ENCODE measurements at places on chromosomes 5 and 9. TPM values are rescaled to one million over a fixed set of nuclear protein-coding genes. Genes with fewer than 3 reads are reported as not detected.

The TRIP13 gene
- 1.3 TPM for total RNA-seq

GRCh38 chr9:133994353-133995011 is 2.4 kb upstream of the VAV2 start:
- peak; percentile 84 for DNase-seq

DNA sequence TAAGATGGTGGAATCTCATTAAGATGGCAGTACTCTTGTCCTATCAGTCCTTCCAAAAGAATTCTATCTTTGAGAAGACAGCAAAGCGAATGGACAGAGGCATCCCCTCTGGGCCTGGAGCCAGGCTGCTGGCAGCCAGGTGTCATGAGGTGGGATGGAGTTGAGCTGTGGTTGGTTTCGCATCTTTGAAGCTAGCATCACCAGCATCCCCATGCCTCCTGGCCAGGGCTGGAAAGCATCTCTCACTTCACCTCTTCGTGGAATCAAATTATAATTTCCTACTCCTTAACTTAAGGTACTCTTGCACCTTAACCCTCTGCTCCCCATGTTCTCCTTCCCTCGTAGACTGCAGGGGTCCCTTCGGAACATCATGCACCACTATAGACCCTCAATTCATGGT is 248.3 kb downstream of the GADD45G start:
- DNase-seq = no peak

DNA sequence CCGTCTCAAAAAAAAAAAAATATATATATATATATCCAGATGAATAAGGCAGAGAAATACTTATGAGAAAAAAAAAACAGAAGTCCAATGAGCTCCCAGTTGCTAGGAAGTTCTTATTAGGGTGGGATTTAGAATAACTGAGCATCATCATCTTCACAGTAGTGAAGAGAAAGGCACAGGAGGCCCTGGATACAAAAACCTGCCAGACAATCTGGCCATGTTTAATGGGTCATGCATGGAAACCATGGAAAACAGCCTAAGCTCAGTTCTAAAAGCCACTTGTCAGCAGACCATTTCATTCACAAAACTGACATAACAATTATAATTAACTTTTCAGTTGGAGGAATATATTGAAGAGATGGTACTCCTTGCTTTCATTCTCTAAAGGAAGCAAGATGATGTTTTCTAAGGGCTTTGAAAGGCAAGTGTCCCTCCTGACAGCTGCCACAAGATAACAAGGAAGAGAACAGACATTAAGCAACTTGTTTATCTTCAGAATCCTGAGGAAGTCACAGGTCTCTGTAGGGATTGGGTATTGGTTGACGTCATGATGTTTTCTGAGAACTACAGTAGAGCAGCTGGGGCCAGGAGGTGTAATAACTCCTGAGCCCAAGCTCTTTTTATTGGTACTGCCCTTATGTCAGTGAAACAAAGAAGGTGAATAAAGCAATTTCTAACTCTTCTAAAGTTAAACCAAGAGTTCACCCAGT is 463.1 kb downstream of the DMAC1 start:
- no peak for DNase-seq

DNA sequence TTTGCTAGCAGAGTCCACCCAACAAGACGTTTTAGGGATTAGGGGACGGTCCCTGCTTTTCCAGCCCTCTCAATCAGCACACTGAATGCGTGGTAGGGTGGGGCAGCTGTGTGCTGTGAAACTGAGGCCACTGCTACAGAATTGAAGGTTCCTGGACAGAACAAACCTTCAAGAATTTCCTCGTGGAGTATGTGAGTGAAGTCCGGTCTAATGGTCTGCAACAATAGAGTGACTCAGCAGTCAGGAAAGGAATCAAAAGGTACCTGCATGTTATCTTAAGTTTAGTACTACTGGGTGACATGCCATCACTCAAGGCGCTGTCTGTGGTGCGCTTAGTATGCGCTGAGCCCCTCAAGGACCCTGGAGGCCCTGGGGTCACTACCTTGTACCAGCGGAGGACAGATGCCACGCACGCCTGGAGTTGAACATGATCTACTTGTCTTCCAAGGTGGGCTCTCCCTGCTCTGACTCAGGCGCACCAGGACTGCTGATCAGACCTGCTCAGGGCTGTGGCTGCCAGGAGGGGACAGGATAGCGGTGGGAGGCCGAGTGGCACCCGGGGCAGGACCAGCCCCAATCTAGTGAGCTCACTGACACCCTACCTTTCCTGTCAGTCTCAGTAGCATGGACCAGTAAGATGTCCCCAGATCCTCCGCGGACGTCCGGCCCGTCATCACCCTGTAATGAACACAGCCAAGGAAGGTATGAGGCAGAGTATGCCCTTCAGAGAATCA is 50.5 kb downstream of the PRRT1B start:
- DNase-seq = no peak

DNA sequence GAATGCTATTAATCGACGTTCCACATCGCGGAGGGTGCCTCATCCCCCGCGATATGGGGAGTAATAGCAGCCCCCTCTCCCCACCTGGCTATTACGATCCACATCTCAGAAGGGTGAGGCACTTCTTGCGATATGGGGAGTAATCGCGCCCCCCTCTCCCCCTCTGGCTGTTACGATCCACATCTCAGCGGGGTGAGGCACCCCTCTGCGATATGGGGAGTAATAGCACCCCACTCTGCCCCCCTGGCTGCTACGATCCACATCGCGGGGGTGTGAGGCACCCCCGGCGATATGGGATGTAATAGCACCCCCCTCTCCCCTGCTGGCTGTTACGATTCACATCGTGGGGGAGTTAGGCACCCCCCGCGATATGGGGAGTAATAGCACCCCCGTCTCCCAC is 128.5 kb downstream of the TMEM38B start:
- no peak for DNase-seq

Data from aorta (tissue), 5 donors.